ENCODE measurements at places on chromosomes 1 and 21.

GRCh38 chr1:233477359-233477758 lies 136.5 kb upstream of the KCNK1 start:
- DNase-seq: no peak

DNA sequence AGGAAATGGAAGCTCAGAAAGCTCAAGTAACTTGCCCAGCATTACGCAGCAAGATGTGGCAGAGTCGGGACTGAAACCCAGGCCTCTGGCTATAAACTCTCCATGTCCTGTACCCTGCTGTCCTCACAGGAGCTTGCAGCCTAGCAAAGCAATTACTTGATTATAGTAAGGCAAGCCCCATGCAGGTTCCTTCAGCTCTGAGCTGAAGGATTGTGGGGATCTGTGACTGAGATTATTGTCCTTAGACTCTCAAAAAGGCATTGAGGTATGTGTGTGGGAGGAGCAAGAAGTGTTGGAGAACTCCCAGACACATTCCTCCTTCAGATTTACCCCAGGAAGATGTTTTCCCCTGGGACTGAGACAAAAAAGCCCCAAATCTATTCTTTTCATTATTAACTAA lies 124.0 kb upstream of the SPATA6 start:
- peak; percentile 75 for DNase-seq

GRCh38 chr1:97385536-97386277 lies 535.1 kb downstream of the DPYD start:
- no peak for DNase-seq

DNA sequence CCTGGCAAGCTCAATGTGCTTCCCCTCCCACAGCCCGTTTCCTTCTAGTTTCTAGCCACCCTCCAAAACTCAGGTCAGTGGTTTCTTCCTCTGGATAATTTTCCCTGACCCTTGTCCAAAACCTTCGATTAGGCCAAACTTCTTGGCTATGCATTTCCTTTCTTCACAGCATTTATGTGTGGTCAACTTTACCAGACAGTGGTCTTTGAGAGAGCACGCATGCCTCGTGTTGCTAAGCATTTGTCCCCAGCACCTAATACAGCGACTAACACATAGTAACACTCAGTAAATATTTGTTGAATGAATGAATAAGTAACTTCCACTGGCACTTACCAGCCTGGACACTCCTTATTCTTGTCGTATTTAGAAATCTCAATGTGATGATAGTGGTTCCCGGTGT lies 610.7 kb downstream of the PLPP3 start:
- DNase-seq: no peak

- no peak for DNase-seq
Observed at GRCh38 chr1:54833121-54833520, 32.0 kb upstream of the TTC22 start.

DNA sequence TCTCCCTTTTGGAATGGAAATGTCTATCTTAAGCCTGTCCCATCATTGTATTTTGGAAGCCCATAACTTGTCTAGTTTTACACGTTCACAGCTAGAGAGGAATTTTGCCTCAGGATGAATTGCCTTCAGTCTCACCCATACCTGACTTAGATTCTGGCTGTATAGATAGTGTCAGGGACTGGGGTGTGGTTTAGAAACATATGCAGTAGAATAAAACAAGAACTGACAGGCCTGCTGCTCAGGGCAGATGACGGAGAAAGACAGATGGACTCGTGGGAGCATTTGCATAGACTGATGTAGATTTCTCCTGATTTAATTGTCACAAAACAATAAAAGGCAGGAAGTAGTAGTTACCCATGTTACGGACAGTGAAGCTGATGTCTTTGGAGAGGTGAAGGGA lies 166.7 kb downstream of the UCK2 start:
- DNase-seq: no peak

DNA sequence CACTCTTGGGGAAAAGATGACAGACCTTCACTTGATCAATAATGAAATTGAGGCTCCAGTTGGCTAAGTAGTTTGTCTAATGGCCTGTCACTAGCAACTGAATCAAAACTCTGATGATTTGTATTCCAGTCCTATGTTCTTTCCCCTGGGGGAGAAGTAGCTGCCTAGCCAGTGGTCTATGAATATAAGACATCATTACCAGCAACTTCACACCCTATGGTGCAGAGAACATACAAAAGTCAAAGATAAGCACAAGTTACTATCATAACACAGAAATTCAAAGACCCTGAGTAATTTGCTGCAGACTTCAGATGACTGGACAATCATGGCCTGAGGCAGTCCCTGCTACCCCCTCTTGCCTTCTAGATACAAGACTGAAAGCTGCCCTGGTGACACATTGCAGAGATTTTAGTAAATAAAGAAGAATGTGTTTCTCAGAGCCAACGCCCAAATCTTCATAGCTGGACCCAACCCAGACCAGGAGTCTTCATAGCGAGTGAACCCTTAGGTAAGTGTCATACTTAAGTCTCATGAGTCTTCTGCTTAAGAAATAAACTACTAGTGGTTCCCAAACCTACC lies 993 bp downstream of the PDZK1 start:
- no peak for DNase-seq

DNA sequence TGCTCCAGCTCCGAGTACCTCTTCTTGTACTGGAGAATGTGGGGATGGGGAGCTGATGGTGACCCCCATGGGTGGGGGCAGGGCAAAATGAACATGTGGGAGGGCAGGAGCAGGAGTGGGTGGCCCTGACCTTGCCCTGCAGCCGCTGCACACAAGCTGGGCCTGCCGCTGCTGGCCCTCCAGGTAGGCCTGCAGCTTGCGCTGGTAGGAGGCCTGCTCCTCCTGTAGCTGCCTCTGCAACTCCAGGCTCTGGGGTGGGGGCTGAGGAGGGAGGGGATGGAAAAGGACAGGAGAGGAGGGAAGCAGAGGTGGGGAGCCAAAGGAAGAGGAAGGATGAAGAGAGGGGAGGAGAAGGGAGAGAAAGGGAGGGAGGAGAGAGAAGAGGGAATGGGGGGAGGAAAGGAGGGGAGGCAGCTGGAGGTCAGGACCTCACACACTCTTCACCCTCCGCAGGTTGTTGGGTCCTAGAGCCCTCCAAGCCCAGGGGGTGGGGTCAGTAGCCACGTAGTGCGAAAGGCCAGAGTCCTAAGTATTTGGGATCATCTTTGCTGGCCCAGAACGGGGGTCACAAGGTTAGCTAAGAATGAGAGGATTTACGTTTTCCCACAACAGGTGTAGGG lies 22.9 kb downstream of the RNU1-1 start:
- no peak for DNase-seq
